Temporal lobe (tissue), 4 donors: ENCODE measurements at places on chromosomes 12 and 14. TPM values are rescaled to one million over a fixed set of nuclear protein-coding genes. Genes with fewer than 3 reads are reported as not detected.

The ERBB3 gene
- total RNA-seq, result 6.4 TPM

The TRIM9 gene
- total RNA-seq, result 44.5 TPM

The MANSC4 gene
- not detected for total RNA-seq

The BMP4 gene
- total RNA-seq, result 0.98 TPM

The MYBPC1 gene
- 2.2 TPM for total RNA-seq

The LRFN5 gene
- total RNA-seq, result 56.8 TPM

The PLEKHD1 gene
- total RNA-seq, result 0.49 TPM
